ENCODE measurements at places on chromosomes 12 and 14.

DNA sequence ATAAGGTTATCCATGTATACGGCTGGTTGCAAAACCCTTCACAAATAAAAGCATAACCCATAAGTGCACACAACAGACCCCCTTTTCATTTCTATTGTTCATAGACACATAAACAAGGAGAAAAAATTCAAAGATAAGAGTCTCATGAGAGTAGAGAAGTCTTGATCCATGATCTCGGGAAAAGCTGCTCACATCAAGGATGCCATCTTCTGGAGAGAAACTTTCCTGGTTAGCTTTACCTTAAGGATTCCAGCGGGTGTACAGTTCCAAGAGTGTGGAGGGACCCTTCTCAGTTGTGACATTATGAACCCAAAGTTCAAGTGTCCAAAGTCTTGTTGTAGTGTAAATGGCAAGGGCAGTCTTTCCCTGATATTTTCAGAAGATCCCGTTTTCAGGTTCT is 144.5 kb downstream of the LLPH start:
- no peak for DNase-seq

- peak; percentile 46 for DNase-seq
Observed at GRCh38 chr12:16605642-16606116, 283 bp downstream of the LMO3 start.

DNA sequence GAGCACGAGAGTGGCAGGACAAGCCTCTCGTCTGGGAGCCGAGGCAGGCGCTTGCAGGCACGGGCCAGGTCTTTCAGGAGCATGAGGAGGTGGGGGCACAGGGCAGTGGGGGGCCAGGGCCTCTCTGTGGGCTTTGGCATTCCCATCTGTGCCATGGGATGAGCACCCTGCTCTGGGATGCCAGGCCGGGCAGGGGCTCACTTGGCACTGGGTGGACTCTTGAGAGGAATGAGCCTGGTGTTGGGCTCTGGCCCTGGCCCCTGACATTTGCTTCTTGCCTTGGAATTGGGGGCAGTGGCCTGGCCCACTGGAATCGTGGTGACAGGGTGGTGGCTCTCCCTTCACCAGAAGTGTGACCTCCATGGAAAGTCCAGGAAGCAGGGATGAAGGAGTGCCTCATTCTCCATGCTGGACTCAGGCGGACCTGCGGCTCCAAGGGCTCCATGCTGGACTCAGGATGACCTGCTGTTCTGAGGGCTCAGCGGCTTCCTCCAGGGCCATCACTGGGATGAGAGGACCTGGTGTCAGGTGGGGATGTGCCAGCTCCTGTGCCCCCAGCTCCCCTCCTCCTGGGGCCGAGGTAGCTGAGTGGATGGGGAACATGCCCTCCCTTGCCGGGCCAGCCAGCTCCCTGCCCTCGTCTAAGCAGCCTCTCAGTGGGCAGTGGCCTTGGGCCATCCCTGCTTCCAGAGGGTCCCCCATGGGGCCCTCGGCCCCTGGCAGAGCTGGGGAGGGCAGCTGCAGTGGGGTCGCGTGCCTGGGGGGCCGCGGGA is 220.3 kb downstream of the KIF26A start:
- DNase-seq: no peak

DNA sequence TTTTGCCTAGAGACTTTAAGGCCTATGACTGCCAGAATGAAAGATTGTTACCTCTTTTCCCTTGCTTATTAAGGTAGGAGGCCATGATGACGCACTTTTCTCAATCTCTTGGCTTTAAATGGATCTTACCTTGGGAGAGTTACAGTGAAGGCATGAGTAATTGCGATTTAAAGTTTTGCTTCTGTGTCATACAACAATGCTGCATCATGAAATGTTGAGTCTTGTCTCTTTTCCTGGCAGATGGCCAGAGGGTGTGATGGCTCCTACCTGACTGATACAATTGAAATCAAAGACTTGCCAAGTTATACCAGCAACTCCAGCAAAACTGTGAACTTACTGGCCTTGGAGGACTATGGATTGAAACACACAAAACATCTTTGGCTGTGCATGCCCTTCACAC is 17.2 kb upstream of the LRRK2 start:
- no peak for DNase-seq

GRCh38 chr12:42172441-42173210 is 28.0 kb upstream of the GXYLT1 start:
- no peak for DNase-seq

- peak; percentile 52 for DNase-seq
Observed at GRCh38 chr14:104687601-104688504, 1.6 kb upstream of the INF2 start.

- no peak for DNase-seq
Observed at GRCh38 chr12:88367231-88367630, 213.0 kb downstream of the KITLG start.

DNA sequence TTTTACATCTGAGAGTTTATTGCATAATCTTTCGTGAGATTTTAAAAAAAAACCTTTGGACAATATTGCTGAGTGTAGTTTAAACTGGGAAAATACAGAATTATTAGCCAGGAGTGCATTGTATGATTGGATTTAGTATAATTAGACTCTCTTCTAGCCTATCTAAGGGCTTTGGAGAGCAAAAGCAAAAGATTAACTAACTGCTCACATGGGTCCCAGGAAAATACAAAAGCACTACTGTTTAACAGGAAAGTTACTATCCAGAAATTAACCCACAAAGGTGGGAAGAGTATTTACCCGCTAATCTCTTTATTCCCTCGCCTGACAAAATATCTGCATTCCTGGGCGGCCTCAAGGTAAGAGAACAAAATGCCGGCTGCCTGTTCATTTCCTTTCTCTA is 309.5 kb downstream of the ATXN7L3B start:
- DNase-seq: peak; percentile 3

DNA sequence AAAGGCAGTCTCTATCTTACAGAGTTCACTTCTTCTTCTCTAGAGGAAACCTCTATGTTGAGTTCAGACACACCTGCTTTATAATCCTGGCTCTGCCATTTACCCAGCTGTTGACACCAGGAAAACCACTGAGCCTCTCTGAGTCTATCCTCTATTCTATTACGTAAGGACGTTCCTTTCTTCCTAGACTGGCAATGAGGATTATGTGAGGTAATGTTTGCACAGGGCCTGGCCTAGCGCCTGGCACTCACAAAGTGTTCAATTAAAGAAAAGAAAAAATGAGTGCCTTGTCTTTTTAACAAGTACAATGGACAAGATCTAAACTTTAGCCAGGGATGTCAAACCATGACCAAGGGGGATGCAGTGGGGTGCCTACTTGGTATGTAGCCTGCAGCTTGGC is 641.9 kb upstream of the TBX3 start:
- no peak for DNase-seq

GRCh38 chr12:13187399-13187798 is 9.1 kb upstream of the EMP1 start:
- no peak for DNase-seq

GRCh38 chr12:120529641-120530417 is 871 bp upstream of the COQ5 start:
- peak; percentile 48 for DNase-seq

DNA sequence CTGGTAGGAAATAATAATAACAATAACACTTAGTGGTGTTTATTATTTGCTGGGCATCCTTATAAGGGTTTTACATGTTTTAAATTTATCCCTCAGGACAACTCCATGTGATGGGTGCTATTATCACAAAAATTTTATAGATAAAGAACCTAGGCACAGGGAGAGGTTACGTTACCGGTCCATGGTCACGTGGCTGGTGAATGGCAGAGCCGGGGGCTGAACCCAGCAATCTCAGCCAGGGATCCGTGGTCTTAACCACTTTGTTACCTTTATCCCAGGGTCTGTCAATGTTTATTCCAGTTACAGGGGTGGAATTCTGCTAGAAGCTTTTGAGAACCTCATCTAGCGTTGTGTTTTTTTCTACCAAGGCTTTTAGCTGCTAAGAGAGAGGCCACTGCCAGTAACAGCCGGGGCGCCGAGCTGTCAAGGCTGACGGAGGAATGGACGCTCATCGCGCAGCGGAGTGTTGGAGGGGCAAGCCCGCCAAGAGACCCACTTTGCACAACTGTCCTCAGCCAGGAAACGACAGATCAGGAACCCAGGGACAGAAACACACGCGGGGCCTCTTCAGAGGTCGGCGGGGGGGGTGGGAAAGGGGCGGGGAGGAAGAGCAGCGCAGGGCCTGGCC is 418 bp downstream of the AMN1 start:
- DNase-seq: no peak

DNA sequence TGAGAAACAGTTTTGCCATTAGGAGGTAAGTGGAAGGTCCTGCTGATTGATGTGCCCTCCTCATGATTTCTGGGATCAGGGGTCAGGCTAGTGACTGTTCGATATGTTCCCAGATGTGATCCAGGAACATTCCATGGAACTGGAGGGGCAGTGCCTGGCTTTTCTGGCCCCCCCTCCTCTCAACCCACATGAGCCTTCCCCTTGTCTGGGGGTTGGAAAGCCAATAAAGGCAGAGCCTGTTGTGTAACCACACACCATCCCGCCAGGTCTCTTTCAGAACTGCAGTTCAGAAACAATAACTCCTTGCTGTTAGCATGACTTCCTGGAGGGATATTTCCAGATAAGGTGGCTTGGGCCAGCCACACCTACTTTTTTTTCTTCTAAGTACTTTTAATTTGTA is 17.8 kb downstream of the SMOC1 start:
- no peak for DNase-seq

DNA sequence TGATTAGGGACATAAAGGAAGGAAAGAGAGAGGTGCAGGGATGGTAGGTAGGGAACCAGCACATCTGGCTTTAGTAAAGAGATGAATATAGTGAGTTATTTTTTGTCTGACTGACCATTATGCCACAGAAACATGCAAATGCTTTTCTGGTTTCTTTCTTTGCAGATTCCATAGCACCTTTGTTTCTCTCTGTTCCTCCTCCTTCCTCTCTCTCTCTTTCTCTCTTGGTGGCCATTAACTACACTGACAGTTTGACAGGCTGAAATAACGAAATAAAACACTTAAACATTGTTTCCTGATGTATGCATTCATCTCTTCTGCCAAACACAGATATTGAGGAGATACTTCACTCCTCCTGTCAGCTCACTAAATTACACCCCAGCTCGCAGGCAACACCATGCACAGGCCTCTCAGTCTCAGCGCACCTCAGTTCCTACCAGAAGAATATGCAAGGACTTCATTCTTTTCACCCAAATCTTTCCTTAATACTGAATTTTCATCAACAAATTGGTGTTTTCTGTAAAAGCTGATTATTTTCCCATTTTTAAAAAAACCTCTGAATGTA is 406.9 kb upstream of the SOX5 start:
- no peak for DNase-seq

- DNase-seq: peak; percentile 12
Observed at GRCh38 chr12:27843714-27844245, 63.7 kb upstream of the MANSC4 start.

DNA sequence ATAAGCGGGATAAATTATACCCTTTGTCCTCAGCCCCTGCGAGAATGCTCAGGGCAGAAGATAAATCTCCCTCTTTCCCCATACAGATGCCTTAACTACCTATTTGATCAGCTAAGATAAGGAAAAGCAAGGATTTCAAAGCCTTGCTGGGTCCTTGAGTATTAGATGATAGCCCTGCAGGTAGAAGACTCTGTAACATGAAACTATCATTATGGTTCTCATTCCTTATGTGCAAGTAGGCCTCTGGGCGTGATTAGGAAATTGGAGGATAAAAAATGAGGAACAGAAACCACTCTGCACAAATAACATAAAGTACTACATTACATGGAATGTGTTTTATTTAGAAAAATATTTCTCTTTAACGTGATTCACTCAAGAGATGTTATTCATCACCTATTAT is 14.5 kb upstream of the WDR89 start:
- no peak for DNase-seq

DNA sequence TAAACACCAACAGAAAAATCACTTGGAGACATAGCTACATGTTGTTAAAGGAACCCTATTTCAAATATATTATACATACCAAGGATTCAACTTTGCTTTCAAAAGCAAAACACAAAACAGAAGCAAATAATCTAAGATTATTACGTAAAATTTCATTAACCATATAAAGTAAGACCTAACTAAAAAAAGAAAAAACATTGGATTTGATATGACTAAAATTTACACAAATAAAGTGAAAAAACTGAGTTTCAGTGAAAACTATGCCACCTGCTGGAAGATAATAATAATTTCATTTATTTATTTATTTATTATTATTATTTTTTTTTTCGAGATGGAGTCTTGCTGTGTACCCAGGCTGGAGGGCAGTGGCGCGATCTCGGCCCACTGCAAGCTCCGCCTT is 45.2 kb downstream of the WDHD1 start:
- no peak for DNase-seq

DNA sequence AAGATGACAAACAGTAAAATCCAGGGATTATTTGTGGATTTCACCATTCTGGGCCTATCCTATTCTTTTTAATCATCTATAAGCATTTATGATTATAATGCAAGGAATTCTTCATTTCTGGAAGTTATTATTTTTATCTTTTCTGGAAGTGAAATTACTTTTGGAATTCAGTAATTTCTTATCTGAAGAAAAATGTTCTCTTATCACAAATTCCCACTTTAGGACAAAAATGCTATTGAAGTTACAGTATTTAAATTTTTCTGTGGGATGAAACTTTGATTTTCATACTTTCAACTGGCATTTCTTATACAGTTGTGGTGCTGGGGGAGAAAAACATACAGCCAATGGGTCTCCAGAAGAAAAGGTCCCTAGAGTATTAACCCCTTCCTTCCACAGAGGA is 96.0 kb downstream of the CAND1 start:
- DNase-seq: no peak

DNA sequence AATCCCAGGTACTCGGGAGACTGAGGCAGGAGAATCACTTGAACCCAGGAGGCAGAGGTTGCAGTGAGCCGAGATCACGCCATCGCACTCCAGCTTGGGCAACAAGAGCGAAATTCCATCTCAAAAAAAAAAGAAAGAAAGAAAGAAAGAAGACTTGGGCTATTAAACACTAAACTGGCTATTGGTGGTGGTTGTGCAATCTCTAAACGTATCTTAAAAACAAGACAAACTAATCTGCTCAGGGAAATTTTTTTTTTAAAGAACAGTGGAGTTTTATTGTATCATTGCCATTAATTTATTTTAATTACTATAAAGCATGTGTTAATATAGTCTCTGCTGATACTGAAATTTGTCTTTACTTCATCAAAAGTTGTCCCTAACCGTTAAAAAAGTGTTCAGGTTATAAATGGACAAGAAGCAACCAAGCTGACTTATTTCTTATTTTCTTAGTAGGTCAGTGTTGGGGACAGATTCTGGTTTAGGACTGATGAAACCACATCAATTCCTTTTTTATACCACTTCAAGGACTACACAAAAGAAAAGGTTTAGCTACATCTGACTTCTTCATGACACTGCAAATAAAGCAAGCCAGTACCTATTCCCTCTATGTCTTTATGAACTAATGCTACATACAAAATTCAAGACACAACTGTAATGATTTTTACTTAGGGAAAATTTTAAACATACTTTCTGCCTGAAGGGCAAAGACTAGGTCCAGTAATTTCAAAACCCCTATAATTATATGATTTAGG is 68.7 kb upstream of the KRAS start:
- no peak for DNase-seq

- DNase-seq: no peak
Observed at GRCh38 chr14:84857571-84857970, 672.4 kb upstream of the FLRT2 start.
